ENCODE measurements at places on chromosomes 12 and 14.

- no peak for DNase-seq
Measured at GRCh38 chr12:117262749-117263148, 72.5 kb upstream of the FBXO21 start.

DNA sequence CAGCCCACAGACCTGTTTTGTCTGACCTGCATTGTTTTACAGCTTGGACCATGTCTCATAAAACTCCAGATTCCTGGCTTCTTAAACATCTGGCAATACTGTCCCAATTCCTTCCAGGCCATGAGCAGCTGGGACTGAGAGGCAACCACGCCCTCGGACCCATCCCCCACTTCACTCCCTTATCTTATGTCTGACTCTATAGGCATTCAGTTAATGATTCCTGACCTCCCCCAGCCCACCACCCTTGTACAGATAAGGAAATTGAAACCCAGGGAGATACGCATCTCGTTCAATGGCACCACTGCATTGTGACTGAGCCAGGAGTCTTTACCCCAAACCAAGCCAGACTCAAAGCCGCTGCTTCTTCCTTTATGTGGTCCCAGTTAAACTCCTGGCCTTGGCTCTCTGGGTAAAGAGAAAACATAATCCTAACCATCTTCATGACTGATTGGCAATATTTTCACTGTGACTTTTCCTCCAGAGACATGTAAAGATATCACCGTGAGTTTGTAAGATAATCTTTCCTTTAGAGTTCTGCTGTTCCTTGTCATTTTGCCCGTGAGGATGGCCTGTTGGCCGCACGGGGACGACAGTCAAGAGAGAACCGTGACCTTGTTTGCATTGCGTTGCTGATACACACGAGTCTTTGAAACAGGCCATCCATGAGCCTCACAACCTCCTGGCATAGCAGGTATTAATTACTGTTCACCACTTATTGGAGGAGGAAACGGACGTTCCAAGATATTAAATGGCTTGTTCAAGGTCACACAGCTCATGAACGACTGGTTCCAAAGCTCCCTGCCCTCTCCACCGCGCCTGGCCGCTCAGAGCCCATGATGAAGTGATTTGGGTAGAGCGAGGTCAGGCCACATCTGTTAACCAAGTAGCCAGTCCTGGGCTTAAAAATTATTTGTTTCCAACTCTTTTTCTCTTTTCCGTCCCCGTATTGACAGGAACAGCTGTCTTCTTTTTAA, 39.4 kb downstream of the MAP1LC3B2 start:
- DNase-seq = peak; percentile 73

DNA sequence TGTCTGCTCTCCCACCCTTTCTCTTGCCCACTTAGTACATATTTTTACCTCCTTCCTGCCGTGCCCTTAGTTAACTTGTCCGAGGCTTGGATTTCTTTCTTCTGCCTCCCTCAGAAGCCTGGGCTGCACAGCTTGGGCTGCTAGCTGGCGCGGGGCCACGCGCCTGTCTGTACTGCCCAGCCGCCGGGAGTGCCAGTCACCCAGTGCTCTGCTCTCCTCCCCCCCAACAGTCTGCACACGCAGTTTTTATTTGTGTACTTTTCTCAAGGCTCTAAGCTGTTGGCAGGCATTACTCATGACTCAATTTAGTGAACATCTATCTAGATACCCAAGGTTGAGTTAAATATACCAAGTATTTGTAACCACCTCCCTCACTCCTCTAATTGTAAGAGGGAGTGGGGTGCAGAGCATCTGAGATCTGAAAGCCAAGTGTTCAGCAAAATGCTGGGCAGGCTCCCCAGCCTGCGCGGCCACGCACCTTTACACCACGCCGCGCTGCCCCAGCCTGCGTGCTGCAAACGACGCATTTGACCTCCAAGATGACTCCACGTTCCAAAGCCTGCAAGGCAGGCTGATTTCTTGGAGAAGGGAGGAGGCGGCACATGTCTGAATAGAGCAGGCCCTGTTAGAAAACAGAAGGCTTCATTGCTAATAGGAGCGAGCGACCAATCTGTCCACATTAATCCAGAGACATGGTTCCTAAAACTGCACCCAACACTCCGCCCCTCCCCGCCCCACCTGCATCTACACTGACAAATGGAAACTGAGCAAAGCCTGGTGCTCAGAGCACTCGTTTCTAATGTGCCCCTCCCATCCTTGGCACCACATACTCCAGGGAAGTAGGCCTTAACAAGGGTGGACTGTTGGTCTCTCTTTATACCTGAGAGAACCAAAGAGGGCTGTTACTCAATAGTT, 18.2 kb upstream of the CACNA2D4 start:
- DNase-seq = no peak

GRCh38 chr14:50388256-50388931, 8.3 kb downstream of the CDKL1 start:
- DNase-seq = peak; percentile 10

DNA sequence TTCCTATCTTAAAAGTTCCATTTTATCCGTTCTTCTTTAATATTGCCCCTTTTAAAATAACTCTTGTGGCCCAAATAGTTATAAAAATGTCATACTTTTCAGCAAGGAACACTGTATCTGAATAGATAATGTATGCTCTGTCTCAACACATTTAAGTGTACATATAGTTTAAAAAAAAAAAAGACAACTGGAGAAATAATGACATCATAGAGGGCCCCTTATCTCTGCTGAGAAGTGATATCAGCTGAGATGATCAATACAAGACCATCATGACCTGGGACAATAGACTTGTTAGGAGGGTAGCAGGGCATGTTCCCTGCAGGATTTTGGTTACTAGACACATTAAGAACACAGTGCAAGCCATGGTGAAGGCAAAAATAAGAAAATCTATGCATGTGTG, 77.5 kb downstream of the PEBP1 start:
- DNase-seq = no peak

GRCh38 chr14:69117020-69117767, 35.7 kb downstream of the DCAF5 start:
- DNase-seq = no peak

DNA sequence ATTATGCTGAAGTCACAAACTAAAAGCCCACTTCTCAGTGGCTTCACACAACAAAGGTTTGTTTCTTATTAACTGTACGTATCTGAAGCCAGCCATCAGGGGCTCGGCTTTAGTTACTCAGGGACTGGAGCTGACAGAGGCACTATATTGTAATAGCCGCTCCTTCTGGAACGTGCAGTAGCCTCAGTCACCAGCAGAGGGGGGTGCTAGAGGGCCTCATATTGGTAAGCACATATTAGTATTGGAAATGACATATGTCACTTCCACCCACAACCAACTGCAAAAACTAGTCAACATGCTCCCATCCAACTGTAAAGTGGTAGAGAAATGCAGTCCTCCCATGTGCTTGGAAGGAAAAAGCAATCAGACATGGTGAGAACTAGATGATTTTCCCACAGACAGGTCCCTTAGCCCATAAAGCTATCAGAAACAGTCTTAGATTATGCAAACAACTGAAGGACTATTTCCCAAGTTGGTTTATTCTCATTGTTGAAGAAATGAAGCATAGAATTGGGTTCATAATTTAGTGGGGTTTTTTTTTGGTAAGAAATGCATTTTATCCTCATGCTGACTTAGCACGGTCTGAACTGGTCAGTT, 183.6 kb upstream of the G2E3 start:
- DNase-seq = peak; percentile 49

GRCh38 chr14:46626876-46627275, 24.7 kb downstream of the RPL10L start:
- no peak for DNase-seq

- DNase-seq = no peak
Measured at GRCh38 chr12:109594556-109595317, 21.1 kb downstream of the MVK start.

GRCh38 chr14:98966475-98967162, 305.4 kb downstream of the BCL11B start:
- no peak for DNase-seq

DNA sequence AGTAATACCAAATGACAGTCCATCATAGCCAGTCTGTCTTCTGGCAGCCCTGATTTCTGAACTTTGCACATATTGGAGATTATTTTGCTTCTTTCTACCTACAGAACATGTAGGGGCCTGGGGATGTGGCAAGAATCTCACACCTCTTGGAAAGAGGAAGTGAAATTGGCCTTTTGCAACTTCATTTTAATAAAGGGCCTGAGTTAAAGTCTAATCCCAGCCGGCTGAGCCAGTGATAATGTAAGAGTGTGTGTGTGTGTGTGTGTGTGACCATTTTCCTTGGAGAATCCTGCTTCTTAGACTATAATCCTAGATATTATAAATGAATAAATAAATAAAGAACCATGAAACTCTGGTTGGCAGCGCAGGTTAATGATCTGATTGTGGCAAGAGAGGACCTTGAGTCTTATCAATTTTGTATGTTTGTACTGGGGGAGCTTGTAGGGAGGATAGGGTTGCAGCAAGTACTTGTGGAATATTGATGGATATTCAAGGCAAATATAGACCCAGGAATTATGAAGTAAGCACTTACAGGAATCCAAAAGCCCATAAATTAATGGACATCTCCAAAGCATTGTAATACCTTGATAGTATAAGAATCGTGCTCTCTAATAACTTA, 233.2 kb upstream of the AMIGO2 start:
- DNase-seq = no peak

GRCh38 chr14:90087433-90087832, 25.6 kb downstream of the KCNK13 start:
- DNase-seq = no peak

- peak; percentile 48 for DNase-seq
Measured at GRCh38 chr12:116458492-116458891, 100.7 kb upstream of the MAP1LC3B2 start.

- DNase-seq = no peak
Measured at GRCh38 chr12:90858252-90858651, 96.7 kb downstream of the CCER1 start.

DNA sequence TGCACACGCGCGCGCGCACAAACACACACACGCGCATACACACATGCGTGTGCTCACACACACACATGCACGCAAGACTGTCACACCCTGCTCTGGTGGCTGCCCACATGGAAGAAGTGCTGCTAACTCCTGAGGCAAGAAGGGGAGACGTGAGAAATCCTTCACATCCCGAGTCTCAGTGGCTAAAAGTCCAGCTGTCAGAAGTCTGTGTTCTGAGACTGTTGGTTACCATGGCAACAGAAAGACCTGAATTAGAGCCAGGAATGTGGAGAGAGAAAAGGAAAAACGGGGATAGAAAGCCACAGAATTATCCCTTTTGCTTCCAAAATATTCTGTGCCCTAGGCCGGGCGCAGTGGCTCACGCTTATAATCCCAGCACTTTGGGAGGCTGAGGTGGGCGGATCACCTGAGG, 71.2 kb downstream of the PPFIBP1 start:
- DNase-seq = no peak

DNA sequence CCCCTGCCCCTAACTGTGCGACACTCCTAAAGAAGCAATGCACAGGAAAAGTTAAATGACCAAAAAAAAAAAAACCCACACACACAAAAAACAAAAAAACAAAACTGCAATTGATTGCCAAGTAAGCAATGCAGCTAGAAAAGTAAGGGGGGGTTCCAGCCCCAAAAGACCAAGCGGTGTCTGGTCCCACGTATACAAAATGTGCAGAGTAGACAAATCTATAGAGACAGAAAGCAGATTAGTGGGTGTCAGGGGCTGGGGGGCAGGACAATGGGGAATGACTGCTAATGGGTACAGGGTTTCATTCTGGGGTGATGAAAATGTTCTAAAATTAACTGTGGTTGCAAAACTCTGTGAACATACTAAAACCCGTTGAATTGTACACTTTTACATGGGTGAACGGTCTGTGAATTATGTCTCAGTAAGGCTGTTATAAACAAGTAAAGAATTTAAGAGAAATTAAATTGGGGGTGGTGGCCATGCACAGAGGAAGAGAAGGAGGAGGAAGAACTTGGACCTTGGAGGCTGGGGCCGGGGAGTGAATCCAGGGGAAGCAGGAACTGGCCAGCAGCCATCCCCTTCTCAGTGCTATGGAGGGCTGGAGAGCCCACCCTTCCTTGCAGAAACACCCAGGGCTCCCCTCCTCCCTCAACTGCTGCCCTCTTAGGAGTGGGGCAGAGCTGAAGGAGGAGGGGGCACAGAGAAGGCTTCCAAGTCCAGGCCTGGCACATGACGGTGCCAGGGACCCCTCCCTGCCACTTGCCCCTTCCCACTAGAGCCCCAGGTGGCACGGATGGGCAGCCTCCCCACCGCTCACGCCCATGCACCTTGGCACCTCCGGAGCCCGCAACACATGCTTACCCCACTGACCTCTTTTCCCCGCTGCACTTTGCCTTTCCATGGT, 45.4 kb downstream of the KDM2B start:
- DNase-seq = no peak

- no peak for DNase-seq
Measured at GRCh38 chr12:47843226-47843980, 23.7 kb upstream of the HDAC7 start.

- peak; percentile 78 for DNase-seq
Measured at GRCh38 chr12:112005419-112006395, 7.3 kb downstream of the TMEM116 start.

- DNase-seq = peak; percentile 95
Measured at GRCh38 chr12:113649256-113649830, 177.7 kb upstream of the LHX5 start.

DNA sequence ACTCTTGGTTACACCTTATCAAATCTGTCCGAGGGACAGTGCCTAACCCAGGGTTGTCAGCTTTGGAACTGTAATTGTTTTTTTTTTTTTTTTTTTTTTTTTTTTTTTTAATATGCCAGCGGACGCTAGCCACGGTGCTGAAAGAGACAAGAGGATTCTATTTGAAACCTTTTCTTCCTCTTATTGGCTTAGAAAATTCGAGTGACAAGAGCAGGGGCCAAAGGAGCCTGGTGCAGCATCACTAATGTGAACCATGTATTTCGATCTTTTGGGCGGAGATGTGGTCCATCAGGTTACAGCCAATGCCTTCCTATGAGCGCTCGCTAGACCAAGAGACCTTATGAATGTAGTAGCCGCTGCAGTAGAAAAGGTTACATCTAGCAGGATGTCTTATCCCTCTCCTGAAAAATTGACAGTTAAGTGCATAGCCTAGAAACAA, 922 bp downstream of the PTPRR start:
- DNase-seq = no peak

DNA sequence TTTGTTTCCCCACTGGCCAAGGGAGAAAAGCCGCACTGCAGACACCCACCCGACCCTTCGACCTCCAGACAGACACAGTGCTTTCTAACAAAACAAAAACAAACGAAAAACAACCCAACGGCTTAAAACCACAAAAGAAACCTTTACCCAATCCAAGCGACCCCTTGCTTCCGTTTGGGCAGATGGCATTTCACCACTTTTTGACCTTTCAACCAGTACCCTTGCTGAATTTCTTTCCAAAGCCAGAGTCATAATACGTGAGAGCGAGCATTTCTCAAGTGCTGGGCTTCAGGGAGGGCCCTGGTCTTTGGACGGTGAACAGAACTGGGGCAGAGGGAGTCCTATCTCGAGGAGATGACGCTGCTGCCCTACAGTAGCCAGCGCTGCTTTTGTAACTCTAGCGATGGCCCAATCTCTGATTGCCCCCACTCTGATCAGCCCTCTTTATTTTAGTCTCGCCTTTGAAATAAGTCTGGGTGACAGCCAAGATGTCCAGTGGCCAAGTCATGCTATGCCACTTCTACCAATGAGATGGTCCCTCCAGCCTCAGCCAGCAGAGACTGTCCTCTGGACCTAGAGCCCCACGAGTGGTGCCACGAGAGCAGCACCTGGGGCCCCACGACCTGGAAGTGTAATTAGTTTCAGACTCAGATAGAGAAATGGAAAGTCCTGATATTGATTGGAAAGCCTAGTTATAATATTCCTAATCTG, 21.9 kb upstream of the ADIPOR2 start:
- peak; percentile 19 for DNase-seq
